ENCODE measurements at places on chromosomes 2 and 18.

DNA sequence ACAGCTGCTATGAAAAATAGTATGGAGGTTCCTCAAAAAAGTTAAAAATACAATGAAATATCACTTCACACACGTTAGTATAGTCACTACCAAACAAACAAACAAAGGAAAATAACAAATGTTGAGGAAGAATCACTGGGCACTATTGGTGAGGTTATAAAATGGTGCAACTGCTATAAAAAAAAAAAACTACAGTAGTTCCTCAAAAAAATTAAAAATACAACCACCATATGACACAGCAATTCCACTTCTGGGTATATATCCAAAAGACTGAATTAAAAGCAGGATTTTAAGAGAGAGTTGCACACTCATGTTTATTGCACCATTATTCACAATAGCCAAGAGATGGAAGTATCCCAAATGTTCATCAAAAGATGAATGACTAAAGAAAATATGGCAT, 80.9 kb upstream of the POU3F3 start:
- no peak for DNase-seq

DNA sequence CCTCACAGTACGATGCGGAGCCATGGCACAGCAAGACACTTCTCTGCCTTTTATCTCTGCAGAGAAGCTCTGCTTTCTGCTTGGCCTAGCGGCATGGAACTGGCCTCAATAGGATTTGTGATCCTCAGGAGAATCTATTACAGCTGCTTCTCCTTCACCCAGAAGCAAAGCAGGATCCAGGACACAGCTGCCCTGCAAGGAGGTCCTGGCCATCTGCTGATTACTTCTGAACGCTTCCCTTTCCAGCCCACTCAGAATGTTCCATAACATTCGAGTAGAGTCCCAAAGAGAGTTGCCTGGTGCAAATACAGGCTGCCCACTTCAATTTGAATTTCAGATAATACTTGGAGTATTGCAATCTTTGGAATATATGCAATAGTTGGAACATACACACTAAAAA, 29.2 kb upstream of the KCNS3 start:
- DNase-seq = no peak

DNA sequence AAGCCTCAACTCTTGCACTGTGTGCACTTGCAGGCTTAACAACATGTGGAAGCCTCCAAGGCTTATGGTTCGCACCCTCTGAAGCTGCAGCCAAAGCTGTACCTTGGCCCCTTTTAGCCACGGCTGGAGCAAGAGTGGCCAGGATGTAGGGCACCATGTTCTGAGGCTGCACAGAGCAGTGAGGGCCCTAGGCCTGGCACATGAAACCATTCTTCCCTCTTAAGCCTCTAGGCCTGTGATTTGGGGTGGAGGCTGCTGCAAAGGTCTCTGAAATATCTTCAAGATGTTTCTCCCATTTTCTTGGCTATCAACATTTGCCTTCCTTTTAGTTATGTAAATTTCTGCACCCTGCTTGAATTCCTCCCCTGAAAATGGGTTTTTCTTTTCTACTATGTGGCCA, 161.9 kb upstream of the SPATS2L start:
- DNase-seq = no peak

DNA sequence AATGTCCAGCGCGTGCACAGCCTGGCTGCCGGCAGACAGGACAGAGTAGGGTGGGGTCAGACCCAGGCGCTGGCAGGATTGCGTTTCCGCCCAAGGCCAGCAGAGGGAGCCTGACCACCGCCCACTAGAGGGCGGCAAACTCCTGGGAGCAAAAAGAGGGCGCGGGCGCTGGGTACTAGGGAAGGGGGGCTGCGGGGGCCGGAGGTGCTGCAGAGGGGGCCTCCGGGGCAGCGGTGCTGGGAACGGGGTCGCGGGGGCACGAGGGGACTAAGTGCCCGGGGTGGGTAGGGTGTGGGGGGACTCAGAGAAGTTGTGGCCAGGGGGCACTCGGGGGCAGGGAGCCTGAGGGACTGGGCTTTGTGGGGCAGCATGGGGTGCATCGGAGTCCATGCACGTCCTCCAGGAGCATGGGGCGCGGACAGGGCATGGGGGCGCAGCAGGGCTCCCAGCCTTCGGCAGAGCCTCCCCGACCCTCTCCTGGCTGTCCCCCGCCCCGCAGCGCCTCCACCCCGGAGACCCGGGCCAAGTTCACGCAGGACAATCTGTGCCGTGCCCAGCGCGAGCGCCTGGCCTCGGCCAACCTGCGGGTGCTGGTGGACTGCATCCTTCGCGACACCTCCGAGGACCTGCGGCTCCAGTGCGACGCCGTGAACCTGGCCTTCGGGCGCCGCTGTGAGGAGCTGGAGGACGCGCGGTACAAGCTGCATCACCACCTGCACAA, 3.2 kb downstream of the TEKT4 start:
- peak; percentile 34 for DNase-seq

DNA sequence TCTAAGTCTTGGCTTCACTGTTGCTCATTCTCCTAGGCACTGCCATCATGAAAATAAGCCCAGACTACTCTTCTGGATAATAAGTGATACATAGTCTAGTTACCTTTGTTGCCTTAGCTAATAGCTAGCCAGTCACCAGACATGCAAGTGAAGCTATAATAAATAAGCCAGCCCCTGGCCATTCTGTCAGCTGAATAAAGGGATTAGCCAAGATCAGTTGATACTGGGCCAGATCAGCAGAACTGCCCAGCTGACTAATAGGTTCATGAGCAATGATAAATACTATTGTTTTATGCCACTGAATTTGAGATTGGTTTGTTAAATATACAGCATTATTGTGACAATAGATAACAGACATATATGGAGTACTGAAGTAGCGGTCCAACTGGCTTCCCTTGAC, 8.0 kb upstream of the C2orf69 start:
- DNase-seq = no peak

GRCh38 chr2:174878537-174879147, 114.4 kb upstream of the CHRNA1 start:
- no peak for DNase-seq

- DNase-seq = no peak
These were observed 31.6 kb downstream of the ZNF532 start for GRCh38 chr18:58896268-58896667.

DNA sequence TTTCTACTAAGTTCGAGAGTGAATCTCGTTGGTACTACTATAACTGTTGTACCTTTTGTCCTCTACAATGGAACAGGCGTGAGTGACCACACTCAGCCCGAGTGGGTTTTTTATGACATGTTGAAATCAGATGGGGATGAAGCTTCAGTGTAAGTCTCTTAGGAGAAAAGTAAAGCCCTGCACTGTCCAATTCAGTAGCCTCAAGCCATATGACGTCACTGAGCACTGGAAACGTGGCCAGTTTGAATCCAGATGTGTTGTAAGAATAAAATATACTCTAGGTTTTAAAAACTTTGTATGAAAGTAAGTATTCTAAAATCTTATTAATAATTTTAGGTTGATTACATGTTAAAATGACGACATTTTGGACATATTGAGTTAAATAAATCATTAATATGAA, 101.7 kb upstream of the SP3 start:
- no peak for DNase-seq

- DNase-seq = no peak
These were observed 13.5 kb upstream of the GRHL1 start for GRCh38 chr2:9937968-9938367.

DNA sequence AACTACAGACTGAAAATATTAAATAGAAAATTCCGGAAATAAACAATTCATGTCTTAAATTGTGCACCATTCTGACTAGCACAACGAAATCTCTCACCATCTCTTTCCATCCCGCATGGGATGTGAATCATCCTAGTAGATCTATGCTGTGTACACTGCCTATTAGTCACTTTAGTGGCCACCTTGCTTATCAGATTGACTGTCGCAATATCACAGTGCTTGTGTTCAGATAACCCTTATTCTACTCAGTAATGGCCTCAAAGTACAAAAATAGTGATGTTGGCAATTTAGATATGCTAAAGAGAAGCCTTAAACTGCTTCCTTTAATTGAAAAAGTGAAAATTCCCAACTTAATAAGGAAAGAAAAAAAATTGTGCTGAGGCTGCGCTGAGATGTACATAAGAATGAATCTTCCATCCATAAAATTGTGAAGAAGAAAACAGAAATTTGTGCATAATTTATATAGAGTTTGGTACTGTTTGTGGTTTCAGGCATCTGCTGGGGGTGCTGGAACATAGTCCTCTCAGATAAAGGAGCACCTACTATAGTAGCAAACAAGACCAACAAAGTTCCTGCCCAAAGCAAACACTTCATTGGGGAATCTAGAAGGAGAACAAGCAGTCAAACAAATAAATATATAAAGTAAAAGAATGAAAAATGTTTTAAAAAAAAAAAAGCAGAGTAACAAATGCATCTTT, 12.0 kb downstream of the PSMD1 start:
- DNase-seq = no peak

GRCh38 chr2:225379856-225380255, 19.7 kb upstream of the NYAP2 start:
- DNase-seq = no peak

DNA sequence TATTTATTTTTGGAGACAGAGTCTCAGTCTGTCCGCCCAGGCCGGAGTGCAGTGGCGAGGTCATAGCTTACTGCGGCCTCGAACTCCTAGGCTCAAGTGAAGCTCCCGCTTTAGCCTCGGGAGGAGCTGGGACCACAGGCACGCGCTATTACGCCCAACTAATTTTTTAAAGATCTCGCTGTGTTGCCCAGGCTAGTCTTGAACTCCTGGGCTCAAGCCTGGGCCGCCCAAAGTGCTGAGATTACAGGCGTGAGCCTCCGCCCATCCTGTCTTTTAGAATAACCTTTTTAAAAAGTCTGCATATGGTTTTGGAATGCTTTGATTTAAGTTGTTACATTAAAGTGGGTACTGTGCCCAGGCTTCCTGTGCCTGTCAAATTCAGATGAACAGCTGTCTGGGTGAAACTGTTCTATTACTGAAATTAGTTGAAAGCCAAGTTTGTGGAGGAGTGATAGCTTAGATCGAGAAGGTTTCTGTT, 944 bp downstream of the RAB3GAP1 start:
- no peak for DNase-seq

- DNase-seq = no peak
These were observed 87.9 kb downstream of the MAPK4 start for GRCh38 chr18:50647792-50648191.

DNA sequence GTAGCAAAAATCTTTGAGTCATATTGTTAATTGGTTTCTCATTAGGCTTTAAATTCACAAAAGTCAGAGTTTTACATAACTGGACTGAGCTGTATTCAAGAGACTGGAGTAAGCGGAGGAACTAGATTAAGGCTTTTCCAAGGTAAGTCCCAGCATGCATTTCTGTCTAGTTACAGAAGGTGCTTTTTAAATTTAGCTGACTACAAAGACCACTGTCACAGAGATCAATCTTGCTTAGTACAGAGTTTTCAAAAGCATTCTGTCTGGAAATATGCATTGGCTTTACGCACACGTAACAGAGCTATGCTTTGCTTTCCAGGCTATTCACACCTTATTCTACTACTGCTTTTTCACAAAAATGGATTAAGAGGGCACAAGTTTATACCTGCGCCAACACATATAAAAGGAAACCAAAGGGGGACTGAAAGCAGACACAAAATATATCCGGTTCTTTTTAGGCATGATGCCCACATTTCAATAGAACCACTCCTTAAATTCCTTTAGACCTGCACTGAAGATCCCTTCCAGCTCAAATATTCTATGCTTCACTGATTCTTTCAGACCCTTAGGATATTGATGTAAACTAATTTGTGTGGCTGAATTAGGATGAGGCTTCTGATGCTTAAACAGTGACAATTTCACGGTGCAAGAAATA, 560.7 kb upstream of the CRIM1 start:
- no peak for DNase-seq

DNA sequence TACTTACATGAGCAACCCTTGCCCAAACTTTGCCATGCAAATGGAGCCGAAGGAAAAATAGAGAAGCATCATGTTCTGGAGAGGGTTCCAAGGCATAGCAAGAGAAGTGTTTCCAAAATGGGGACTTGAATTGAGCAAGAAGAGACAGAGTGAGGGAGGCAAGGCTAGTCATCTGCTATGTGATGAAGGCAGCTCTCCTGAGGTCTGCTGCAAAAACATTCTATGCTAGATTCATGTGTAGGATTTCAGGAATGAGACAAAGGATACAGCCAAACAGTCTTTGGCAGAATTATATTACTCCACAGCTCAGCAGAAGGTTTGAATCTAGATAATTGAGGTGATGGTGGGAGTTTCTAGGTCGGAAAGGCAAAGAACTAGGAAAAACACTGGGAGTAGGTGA, 24.1 kb upstream of the MRPL19 start:
- no peak for DNase-seq

DNA sequence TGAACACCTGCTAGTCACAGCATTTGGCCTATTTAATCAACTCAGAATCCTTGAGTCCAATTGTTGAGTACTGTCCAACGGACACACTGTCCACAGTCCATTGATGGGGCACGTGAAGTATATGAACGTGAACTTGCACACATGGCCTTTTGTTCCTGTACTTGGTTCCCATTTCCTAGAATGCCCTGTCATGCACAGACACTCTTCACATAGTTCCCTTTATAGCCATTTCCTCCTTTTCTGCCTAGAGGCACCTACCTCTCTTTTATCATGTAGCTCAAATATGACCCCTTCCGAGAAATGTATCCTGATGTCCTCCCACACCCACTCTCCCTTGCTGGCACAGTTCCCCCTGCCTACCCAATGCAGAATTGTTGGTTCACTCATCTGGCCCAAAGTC, 8.7 kb upstream of the CRYGA start:
- DNase-seq = no peak

- no peak for DNase-seq
These were observed 395.5 kb downstream of the STK39 start for GRCh38 chr2:167851876-167852275.

DNA sequence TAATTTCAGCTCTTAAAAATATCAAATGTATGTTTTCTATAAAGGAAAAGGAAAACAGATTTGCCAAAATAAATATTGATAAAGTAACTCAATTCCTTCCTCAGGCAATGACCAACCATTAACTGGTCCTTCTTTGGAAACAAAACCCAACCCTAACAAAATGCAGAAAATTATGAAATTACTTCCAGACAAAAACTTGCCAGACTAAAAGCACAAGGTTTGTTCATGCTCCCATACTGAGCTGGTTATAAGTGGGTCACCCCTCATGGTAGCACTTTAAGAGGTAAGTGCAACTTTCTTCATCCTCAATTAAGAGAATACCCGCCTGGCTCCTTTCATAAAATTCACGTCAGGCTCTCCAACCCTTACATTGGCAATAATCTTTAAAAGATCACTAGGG, 31.1 kb upstream of the TTC32 start:
- no peak for DNase-seq

GRCh38 chr2:19504400-19505198, 146.2 kb upstream of the OSR1 start:
- DNase-seq = no peak

All from activated naive CD4-positive, alpha-beta T cell (primary cell).